ENCODE measurements at places on chromosomes 7 and 10.

DNA sequence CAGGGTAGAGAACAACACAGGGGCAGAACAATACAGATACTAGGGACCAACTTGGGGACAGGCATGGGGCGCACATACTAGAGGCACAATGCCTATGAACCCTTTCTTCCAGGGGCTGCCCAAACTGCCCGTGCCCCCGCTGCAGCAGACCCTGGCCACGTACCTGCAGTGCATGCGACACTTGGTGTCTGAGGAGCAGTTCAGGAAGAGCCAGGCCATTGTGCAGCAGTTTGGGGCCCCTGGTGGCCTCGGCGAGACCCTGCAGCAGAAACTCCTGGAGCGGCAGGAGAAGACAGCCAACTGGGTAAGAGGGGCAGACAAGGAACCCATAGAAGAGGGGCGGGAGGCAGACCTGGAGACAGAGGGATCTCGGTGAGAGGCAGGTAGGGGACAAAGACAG lies 5.8 kb downstream of the CHAT start:
- DNase-seq = no peak

- DNase-seq = no peak
Measured at GRCh38 chr7:4724648-4725013, 42.5 kb downstream of the FOXK1 start.

GRCh38 chr7:74579800-74580685 lies 77.5 kb upstream of the GTF2I start:
- DNase-seq = no peak

DNA sequence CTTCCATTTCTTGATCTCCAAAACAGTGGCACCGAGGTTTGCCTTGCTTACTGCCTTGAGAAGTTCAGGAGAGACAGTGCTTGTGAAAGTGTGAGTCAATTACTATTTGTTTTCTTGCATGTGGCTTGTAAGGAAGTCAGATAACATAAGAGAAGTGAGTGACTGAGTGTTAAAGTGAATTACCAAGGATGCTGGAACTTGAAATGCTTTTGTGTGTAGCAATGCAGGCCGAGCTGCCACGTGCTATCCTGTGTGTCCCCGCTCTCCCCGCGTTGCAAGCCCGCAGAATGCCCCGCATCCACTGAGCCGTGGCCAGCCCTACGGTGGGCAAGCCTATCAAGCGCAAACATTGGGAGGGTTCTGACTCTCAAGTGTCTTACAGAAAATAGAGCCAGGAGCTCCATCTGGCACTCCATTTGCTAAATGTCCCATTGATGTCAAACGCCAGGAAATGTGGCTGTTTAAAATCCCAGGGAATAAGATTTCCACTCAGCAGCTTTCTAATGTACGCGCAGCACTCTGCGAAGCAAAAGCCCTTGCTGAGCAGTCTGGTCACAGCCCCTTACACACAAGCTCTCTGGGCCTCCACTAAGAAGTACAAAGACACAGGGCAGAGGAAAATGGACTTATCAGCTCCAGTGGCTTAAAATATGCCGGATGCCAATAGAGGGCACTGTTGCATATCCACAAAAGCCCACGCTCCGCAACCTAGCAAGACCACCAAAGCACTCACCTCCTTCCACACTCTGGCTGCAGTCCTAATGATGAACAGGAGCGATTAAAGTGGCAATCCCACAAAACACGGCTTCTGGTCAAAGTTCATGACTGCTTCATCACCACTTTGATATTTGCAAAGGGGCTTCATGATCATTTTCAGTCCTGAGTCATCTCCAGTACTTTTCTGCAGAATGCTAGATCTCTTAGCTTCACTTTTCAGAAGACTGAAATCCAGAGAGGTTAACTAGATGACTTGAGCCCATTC lies 158.0 kb upstream of the ITGB1 start:
- no peak for DNase-seq

- no peak for DNase-seq
Measured at GRCh38 chr10:43698156-43698555, 49.5 kb upstream of the ZNF32 start.

All from activated naive CD4-positive, alpha-beta T cell treated with anti-CD3 and anti-CD28 coated beads for 36 hours (primary cell).